NCI-H510A treated with DMSO at 0.1 percent for 48 hours (cell line): ENCODE measurements at places on chromosomes 12 and 14.

DNA sequence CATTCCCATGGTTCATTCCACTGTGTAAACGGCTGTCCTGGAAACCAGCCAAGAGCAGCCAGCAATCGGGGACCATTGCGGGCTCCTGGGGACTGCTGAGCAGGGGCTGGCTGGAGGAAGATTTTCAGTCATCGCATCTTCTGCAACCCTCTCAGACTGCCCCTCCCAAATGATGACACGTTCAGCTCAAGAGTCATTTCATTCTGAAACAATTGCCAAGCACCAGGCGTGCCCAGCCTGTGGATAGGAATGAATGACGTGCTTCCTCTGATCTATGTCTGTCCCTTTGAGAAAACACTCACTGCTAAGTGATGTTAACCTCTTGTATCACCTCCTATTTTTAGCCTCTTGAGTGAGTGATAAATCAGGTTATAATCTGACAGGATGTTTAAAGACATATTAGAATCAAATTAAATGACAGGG, 62.0 kb downstream of the NDUFA12 start:
- DNase-seq, result peak; percentile 78

DNA sequence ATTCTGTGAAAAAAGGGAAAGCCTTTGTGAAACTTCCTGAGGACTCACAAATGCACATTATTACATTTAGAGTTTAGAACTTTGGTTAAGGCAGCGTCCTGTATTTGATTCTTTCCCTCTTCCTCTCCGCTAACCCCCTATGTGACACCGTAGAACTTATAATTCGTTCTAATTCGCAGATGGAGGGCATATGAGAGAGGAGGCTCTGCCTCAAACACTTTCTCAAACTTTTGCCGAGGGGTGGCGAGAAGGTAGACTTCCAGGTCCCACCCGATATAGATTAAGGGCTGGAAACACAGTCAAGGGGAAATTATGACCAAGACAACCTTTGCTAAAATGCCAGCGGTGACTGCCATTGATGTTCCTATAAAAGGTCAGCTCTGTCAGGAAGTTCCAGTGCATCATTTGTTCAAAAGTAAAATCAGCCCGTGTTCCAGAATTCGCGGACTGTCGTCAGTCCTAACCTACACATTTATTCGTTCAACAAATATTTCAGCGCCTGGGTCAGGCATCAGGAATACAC, 904 bp upstream of the PAPOLA start:
- peak; percentile 45 for DNase-seq

DNA sequence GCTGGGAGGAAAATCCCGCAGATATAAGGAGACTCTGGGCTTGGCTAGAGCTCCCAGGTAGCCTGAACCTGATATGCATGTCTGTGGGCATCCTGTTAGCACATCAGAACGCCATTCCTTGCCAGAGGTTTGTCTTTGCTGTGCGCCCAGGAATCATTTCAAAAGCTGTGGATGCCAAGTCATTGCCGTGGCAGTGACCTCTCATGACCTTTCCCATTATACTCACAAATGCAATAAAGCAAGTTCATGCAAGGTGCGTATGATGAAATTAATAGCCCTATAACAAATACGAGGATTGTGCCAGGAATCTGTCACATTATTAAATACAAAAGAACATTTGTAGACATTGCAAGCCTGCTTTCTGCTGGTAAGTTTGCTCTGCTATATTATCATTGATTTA, 229.1 kb upstream of the PELI2 start:
- no peak for DNase-seq

DNA sequence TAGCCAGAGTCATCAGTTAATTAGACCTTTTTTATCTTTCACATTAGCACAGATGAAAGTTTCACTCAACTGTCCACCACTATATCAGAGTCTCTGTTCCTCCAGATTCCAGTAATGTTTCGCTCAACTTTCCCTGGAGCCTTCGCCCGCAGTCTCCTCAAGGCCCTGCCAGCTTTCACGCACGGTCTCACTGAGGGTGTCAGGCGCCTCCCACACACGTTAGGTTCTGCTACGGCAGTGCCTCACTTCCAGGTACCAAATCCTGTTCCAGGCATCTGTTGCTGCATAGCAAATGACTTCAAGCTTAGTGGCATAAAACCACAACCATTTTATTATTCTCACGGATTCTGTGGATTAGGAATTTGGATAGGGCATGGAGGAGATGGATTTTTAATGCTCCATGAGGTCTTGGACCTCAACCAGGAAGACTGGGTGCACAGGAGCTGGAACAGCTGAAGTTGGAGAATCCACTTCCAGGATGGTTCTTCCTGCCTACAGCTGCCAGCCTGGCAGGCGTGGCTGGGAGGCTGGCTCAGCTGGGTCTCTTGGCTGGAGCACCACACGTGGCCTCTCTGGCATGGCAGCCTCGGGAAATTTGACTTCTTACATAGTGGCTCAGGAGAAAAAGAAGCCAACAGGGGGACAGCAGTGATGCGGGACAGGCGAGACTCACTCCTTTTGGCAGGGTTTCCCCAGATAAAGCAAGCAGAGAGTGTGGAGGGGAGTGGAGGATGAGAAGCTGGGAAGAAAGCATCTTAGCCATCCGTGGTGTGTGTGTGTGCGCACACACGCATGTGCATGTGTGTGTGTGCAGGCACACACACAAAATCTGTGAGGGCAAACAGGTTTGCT, 21.3 kb upstream of the BCDIN3D start:
- no peak for DNase-seq

DNA sequence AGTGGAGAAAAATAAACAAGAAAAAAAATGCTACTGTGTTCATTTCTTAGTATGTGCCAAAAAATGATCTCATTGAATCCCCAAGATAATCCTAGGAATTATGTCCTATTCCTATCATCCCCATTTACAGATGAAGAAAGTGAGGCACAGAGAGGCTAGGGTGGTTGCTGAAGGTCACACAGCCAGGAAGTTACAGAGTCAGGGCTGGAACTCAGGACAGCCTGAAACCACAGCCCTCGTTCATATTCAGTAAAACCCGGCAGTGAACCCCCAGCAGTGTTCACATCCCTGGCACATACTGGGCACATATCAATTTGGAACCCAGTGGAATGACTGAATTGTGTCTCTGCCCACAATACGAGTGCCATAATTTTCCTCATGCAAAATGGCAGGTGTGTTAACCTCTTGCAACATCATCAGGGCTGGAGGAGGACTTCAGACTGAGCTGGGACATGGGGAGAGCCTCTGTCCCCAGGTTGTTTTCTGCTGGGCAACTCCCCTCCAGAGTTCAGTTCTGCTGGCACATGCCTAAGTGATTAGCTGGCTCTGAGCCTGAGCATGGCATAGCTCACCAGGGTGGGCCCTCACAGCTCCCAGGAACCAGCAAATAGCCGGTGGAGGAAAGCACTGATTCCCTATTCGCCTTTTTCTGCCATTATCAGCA, 2.0 kb upstream of the PPP1CC start:
- DNase-seq, result no peak

GRCh38 chr12:45425426-45425825, 209.5 kb downstream of the ANO6 start:
- DNase-seq, result no peak

GRCh38 chr14:76007852-76008251, 22.3 kb downstream of the IFT43 start:
- no peak for DNase-seq

DNA sequence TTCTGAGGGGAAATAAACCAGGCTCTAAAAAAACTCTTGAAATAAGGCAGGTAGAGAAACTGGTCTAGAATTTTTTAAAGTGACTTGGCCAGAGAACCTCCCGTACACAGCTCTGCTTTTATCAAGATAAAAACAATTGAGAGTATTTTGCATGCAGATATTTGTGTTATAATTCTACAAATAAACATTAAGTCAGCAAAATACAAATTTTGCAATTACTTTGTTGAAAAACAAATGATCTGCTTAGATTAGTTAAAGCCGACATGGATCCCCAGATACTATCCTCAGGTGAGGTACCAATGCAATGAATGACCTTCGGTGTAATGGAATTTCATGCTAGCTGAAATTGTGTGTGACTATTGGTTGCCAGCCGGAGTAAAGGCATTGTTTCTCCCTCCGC, 197.2 kb downstream of the SOX5 start:
- DNase-seq, result no peak

- DNase-seq, result no peak
Observed at GRCh38 chr12:93407054-93407962, 29.6 kb downstream of the NUDT4 start.

GRCh38 chr14:49977126-49977841, 84.4 kb downstream of the ARF6 start:
- no peak for DNase-seq

GRCh38 chr12:49892084-49892731, 11.5 kb downstream of the FAIM2 start:
- DNase-seq, result no peak

- no peak for DNase-seq
Observed at GRCh38 chr14:72401632-72402376, 469.6 kb downstream of the RGS6 start.

GRCh38 chr12:62260733-62261683, 804 bp downstream of the USP15 start:
- DNase-seq, result peak; percentile 70

DNA sequence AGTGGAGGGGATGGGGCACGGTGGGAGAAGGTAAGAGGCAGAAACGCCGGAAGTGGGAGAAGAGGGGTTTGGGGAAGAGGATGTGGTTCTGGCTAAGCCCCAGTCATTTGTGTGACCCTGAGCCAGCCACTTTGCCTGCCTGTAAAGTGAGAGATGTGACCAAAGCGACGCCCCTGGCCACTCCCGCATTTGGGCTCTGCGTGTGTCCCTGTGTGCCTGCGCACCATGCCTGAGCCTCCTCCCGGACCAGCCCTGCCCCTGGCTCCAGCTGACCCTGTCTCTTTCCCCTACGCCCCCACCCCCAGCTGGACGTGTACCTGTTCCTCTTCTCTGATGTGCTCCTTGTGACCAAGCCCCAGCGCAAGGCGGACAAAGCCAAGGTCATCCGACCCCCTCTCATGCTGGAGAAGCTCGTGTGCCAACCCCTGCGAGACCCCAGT, 8.0 kb downstream of the PLEKHG6 start:
- DNase-seq, result no peak

DNA sequence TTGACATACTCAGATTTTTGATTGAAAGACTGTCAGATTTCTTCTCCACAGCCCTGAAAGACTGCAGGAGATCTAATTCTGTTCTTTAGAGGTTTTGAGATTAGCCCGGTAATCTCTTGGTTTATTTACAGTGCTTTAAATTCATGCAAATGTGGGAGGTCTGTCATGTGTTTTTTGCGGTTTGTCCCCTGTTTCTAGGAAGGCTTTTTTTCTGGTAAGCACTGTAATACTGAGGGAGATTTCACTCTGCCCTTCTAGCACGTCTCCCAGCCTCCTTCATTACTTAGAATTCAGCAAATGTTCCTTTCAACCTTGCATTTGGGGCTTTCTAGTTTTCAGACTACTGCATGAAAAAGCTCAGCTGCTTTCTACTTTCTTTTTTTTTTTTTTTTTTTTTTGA, 31.1 kb downstream of the GPHN start:
- DNase-seq, result no peak

DNA sequence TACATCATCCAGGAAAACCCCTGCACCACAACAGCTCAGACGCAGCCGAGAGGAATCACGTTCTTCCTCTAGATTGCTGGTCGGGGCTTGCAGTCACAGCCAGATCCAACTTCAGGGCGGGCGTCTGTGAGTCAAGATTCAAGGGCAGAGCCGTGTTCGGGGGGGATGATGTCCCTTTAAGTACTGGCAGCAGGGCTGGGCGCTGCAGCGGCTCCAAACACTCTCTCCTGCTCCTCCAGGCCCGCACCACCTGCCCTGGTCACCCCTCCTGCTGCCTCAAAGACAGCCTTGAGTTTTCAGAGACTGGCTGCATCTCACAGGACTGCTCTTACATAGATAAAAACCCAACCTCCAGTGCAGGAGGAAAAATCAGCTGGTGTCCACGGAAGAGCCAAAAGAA, 68.3 kb downstream of the KDM2B start:
- no peak for DNase-seq

- no peak for DNase-seq
Observed at GRCh38 chr14:103489621-103490020, 33.0 kb downstream of the CKB start.

DNA sequence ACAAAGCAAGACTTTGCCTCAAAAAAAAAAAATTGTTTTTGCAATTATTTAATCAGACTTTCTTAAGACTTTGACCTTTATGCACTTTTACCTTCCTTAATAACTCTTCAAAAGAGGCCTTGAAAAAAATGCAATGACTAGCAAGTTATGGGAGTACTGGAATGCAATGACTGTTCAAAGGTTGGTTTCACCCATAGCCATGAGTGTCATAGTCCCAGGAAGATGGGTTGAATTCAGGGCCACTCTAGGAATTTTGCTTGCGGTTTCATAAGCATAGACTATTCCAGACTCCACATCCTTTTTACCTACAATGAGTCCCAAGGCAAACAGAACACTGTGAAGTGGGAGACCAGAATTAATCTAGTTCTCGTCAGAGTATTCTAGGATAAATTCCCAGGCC, 29.4 kb upstream of the DENND5B start:
- no peak for DNase-seq

GRCh38 chr14:21498540-21499526, 12.3 kb downstream of the METTL3 start:
- DNase-seq, result peak; percentile 81

DNA sequence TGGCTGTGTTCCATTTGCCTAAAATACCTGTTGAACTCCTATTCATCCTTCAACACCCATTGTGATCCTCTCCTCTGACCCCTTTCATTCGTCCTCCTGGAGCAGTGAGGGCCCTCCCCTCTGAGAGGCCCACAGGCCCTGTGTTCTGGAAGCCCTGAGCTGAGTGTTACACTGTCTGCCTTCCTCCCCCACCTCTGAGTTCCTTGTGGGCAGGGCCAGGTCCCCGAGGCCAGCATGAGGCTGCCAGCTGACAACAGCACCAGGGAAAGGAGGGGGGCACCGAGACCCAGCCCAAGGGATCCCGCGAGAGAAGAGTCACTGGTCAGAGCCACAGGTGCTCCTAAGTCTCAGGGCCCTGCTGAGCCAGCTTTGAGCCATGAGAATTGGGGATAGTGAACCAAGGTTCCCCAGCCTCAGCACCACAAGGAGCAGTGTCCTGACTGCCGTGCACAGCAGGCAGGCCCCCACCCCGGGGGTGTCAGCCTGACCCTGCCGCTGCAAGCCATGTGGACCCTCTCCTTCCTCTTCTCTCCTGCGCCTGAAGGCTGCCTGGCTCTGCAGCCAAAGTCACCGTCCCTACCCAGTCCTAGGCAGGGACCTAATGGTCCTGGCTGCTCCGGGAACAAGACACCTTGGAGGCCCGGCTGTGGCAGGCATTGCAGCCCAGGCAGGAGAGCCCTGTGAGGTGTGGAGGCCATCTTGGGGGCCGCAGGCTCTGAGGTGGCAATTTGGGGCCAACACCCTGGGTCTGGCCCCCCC, 52.5 kb downstream of the BEGAIN start:
- DNase-seq, result no peak

DNA sequence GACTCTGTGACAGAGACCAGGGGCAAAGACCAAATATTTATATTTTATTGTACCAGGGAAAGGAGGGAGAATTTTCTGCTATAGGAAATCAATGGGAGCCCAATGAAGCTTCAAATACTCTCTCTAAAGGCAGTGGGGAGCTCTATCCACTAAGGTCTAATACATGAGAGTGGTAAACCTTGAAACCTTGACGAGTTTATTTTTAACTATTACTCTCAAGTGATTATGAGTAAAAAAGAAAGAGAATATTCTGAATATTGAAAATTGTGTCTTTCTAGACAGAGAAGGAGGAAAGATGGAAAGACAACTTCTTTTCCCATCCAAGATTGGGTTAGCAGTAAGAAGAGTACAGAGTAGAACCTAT, 1722.1 kb upstream of the SEL1L start:
- no peak for DNase-seq

- no peak for DNase-seq
Observed at GRCh38 chr12:107397890-107398500, 287.6 kb upstream of the PWP1 start.
